ENCODE measurements at places on chromosomes 6 and 20. TPM values are rescaled to one million over a fixed set of nuclear protein-coding genes. Genes with fewer than 3 reads are reported as not detected.

DNA sequence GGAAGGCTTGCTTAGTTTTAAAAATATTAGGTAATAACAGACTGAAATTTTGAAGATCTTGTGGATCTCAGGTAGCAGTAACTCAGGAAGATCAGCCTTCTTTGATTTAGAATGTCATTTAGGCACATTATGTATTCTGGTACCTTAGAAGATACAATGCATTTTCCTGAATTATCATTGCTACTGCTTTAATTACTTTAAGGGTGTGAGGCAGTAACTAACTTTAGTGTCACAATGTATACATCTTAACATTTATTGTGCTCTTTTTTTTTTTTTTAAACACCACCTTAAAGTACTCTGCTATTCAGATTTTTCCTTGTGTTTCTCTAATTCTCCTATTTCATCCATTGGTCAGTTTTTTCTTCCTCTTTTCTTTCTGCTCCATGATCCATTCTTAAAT lies 13.3 kb downstream of the MAPK14 start:
- peaks cover 23% of the 10 kb centered on the region for H3K4me1 ChIP-seq
- no peak overlapping the region for H3K4me3 ChIP-seq
- H3K36me3 ChIP-seq, result no peaks in the 10 kb centered on the region
- H3K27ac ChIP-seq, result no peak overlapping the region

DNA sequence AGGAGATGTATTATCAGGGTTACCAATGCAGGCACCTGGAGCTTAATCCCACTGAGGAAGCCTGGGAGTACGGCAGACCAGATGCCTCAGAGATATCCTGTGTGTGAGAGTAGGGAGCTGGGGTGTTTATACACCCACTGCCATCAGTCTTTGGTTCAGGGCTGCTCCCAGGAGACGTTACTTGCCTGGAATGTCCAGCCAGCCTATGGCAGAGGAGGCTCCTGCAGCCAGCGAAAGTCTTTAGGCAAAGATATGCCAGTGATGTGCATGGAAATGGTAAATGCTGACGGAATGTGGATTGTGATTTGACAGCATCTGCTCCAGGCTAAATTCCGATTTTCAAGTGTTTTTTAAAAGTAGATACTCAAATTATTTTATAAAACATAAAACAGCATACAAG lies 282.0 kb downstream of the BTBD3 start:
- no peak for DNase-seq
- H3K4me1 ChIP-seq, result no peaks in the 10 kb centered on the region
- H3K4me3 ChIP-seq, result no peak overlapping the region

Gene ARHGAP18
- total RNA-seq, result 36.7 TPM

DNA sequence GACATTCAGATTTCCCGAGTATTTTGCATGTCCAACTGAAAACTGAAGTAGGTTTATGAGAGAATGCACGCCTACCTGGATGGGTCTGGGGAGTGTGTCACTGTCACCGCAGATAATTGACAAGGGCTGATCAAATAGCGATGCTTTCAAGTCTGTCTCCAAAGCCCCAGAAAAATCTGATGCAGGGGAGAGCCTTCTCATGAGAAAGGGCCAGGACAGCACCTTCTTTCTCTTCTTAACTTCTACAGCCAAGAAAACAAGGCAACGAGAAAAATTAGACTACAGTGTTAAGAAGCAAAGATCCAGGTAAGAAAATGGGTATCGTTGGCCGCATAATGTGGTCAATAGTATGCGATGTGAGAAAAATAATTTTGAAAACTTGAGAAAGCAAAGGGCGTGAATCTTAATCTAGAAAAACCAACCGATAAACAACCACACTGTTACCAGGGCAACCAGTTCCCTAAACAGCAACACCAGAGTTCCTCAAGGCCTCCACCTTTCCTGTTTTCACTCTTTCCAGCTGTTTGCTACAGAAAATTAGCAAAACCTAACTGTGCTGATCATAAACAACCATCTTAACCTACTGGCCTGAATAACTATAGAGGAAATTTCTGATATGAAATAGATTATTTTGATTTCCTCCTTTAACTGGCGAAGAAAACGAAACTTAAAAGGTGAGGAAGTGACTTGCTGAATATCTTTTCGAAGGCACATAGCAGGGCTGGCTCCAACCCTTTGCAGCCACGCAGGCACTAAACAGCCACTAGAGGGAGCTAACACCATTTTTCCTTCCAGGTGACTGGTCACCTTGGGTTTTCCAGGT lies 2.6 kb downstream of the TAGAP start:
- H3K4me1 ChIP-seq, result no peaks in the 10 kb centered on the region
- DNase-seq, result peak; percentile 46
- H3K4me3 ChIP-seq, result no peak overlapping the region
- no peaks in the 10 kb centered on the region for H3K36me3 ChIP-seq
- peak overlapping the region; percentile 39 for H3K27ac ChIP-seq

- no peaks in the 10 kb centered on the region for H3K36me3 ChIP-seq
- peak overlapping the region; percentile 40 for H3K4me3 ChIP-seq
- no peak for DNase-seq
- no peaks in the 10 kb centered on the region for H3K4me1 ChIP-seq
Measured at GRCh38 chr6:56851074-56851473, 103.8 kb upstream of the BEND6 start.

GRCh38 chr20:21436205-21436604 lies 38.9 kb upstream of the NKX2-4 start:
- H3K27ac ChIP-seq, result no peak overlapping the region
- H3K4me1 ChIP-seq, result no peaks in the 10 kb centered on the region
- no peak for DNase-seq
- H3K27me3 ChIP-seq, result no peaks in the 10 kb centered on the region
- no peaks in the 10 kb centered on the region for H3K36me3 ChIP-seq
- no peak overlapping the region for H3K4me3 ChIP-seq

GRCh38 chr6:18388271-18388670 lies 1.1 kb downstream of the RNF144B start:
- peak overlapping the region; percentile 1 for H3K4me3 ChIP-seq
- H3K4me1 ChIP-seq, result no peaks in the 10 kb centered on the region
- H3K27ac ChIP-seq, result peak overlapping the region; percentile 29
- no peaks in the 10 kb centered on the region for H3K27me3 ChIP-seq
- no peak for DNase-seq

- no peaks in the 10 kb centered on the region for H3K36me3 ChIP-seq
- H3K27me3 ChIP-seq, result no peaks in the 10 kb centered on the region
- DNase-seq, result no peak
- no peak overlapping the region for H3K4me3 ChIP-seq
Measured at GRCh38 chr6:52299653-52300052, 15.1 kb upstream of the MCM3 start.

Gene OR12D3
- total RNA-seq, result not detected

DNA sequence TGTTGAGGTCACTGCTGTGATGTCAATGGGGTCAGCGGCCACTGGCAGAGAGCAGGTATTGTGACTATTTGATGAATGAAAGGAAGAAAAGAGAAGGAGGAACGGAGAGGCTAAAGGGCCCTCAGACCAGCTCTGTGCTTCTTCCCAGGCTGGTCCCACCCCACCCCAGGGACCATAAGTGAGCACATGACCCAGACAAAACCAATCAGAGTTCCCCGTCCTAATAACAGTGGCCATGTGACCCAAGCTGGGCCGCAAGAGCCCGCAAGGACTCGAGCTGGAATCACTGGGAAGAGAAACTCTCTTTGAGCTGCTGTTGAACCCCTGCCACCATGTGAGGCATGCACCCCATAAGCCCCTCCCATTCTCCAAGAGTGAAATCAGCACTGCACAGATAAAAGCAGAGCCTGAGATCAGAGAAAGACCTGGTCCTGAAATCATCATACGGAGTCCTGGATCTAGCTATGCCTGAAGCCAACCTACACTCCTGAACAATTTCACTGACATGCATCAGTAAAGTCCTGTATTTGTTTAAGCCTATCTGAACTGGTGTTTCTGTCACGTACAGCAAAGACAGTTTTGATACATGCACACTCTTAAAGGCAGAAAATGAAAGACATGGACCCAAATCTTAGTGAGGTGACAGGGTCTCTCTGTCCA lies 90.2 kb downstream of the PREX1 start:
- DNase-seq, result no peak
- no peak overlapping the region for H3K4me3 ChIP-seq
- H3K27ac ChIP-seq, result no peak overlapping the region
- no peaks in the 10 kb centered on the region for H3K27me3 ChIP-seq
- H3K4me1 ChIP-seq, result no peaks in the 10 kb centered on the region
- H3K36me3 ChIP-seq, result no peaks in the 10 kb centered on the region
